GM10248 (cell line): ENCODE measurements at places on chromosomes 11 and 22.

DNA sequence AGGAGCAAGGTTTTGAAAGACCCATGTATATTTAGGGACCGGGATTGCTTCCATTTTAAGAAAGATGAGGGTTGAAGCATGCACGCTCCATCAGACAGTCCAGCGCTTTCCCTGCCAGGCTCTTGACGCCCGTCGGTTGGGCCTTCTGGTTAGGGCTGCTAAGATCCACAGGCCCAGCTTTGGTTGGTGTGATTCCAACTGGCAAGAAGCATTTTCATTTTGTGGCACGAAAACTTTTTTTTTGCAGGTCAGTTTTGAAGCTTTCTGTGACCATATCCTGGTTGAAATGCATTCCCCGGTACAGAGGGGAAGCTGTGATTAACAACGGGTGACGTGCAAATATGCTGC lies 34.3 kb upstream of the MPPED1 start:
- DNase-seq = no peak

DNA sequence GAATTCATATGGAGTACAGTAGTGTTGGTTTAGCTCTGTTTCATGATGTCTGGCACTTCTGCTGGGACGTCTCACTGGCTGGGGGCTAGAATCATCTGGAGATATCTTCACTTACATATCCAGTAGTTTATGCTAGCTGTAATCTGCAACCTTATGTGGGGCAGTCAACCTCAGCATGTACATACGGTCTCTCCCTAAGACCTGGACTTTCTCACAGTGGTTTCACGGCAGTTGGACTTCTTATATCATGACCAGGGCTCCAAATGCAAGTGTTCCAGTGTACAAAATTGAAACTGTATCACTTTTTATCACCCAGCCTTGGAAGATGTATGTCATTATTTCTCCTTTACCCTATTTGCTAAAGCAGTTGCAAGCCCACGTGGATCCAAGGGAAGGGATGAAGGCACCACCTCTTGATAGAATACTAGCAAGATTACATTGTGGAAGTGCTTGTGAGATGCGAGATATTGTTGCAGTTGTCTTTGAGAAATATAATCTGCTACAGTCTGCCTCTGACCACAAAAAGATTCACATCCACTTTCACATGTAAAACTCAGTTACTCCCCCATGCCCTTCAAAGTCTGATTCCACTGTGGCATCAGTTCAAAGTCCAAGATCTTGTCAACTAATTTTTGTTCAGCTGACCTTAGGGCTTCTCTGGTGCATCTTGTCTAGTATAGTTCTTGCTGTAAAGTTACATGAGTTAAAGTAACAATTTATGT lies 316.6 kb upstream of the NCAM1 start:
- peak; percentile 27 for DNase-seq

- no peak for DNase-seq
These were observed 174.5 kb upstream of the NTM start for GRCh38 chr11:131195661-131196517.

DNA sequence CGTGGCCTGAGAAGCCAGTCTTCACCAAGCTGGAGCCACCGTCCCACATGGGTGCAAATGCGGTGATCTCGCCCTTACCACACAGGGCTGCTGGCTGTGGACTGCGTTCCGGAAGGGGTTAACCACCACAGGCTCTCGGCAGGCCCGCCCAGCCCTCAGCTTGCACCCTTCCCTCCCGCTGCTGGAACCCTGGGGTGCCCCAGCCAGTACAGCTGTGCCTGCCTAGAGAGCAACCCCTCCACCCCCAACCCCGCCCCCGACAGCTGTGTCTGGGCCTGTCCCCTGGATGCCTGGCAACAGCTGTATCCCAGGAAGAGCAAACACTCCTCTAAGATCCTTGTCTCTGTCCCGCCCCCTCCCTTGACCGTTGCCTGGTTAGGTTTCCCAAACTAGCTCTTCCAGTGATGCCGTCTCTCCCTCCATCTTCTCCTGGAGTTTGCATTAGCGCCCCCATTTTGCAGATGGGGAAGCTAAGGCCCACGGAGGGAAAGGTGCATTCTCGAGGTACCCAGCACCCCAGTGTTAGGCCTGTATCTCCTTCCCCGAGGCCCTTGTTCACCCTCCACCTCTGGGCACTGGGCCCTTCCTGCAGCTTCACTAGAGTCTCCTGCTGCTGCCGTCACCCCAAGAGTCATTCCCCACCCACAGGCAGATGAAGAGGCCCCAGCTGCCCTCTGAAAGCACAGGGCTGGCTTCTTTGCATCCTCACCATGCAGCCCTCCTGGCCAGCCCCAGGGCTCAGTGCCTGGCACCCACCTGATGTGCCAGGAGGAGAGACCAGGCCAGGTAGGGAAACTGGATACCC lies 12.6 kb upstream of the COX8A start:
- DNase-seq = no peak

- no peak for DNase-seq
These were observed 51.2 kb upstream of the SLC22A12 start for GRCh38 chr11:64539711-64540427.

GRCh38 chr11:109383306-109383705 lies 38.7 kb upstream of the C11orf87 start:
- no peak for DNase-seq
